Thymus (tissue), 14 donors: ENCODE measurements at places on chromosomes 16 and 17. TPM values are rescaled to one million over a fixed set of nuclear protein-coding genes. Genes with fewer than 3 reads are reported as not detected.

GRCh38 chr17:74055508-74056160, 147.8 kb upstream of the RPL38 start:
- no peak overlapping the region for H3K27ac ChIP-seq
- no peaks in the 10 kb centered on the region for H3K4me1 ChIP-seq
- peaks cover 7% of the 10 kb centered on the region for H3K27me3 ChIP-seq
- H3K36me3 ChIP-seq: no peaks in the 10 kb centered on the region
- H3K4me3 ChIP-seq: no peak overlapping the region

The ITGA3 gene
- 27.7 TPM for polyA plus RNA-seq

GRCh38 chr17:58564243-58564642, 49.8 kb upstream of the MTMR4 start:
- H3K27me3 ChIP-seq: no peaks in the 10 kb centered on the region
- DNase-seq: no peak
- no peak overlapping the region for H3K27ac ChIP-seq
- H3K4me3 ChIP-seq: no peak overlapping the region
- no peaks in the 10 kb centered on the region for H3K4me1 ChIP-seq
- no peaks in the 10 kb centered on the region for H3K36me3 ChIP-seq

The SLC47A1 gene
- 1.4 TPM for polyA plus RNA-seq

- H3K4me3 ChIP-seq: no peak overlapping the region
- no peaks in the 10 kb centered on the region for H3K36me3 ChIP-seq
- H3K4me1 ChIP-seq: peaks cover 3% of the 10 kb centered on the region
Observed at GRCh38 chr16:15518381-15519351, 84.3 kb downstream of the BMERB1 start.

The KRT222 gene
- 0.84 TPM for polyA plus RNA-seq

The RPA1 gene
- polyA plus RNA-seq: 33.0 TPM

The SHCBP1 gene
- polyA plus RNA-seq: 5.2 TPM
